Mesenchymal stem cell (in vitro differentiated cells and primary cell): ENCODE measurements at places on chromosomes 6 and 20.

- H3K4me1 ChIP-seq: no peaks in the 10 kb centered on the region
- no peak overlapping the region for H3K4me3 ChIP-seq
- H3K27me3 ChIP-seq: no peaks in the 10 kb centered on the region
- H3K36me3 ChIP-seq: no peaks in the 10 kb centered on the region
- no peak overlapping the region for H3K27ac ChIP-seq
- DNase-seq: peak; percentile 8
Measured at GRCh38 chr20:12673352-12673751, 335.4 kb upstream of the SPTLC3 start.

- no peak overlapping the region for H3K4me3 ChIP-seq
- H3K27ac ChIP-seq: no peak overlapping the region
- H3K4me1 ChIP-seq: peaks cover 6% of the 10 kb centered on the region
- DNase-seq: no peak
- peaks cover 68% of the 10 kb centered on the region for H3K27me3 ChIP-seq
Measured at GRCh38 chr20:57582029-57582378, 21.1 kb downstream of the PCK1 start.

DNA sequence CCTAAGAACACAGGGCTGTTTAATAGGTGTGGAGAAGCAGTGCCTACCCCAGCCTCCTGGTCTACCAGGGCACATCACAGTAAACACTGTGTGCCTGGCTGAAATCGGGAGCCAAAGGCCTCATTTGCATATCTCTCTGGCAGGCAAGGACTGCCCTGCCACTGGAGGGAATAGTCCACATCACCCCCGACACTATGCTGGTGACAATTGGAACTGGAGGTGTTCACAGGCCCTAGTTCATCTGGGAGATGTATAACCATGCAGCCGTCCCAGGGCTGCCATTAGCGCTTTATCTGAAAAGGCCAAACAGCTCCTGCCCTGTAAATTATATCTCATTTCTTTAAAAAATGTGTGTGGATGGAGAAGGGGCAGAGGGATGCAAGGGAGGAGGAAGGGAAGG, 150.3 kb downstream of the LINC00237 start:
- H3K36me3 ChIP-seq: no peaks in the 10 kb centered on the region
- H3K4me1 ChIP-seq: no peaks in the 10 kb centered on the region
- no peaks in the 10 kb centered on the region for H3K27me3 ChIP-seq
- no peak overlapping the region for H3K4me3 ChIP-seq
- no peak for DNase-seq
- no peak overlapping the region for H3K27ac ChIP-seq

DNA sequence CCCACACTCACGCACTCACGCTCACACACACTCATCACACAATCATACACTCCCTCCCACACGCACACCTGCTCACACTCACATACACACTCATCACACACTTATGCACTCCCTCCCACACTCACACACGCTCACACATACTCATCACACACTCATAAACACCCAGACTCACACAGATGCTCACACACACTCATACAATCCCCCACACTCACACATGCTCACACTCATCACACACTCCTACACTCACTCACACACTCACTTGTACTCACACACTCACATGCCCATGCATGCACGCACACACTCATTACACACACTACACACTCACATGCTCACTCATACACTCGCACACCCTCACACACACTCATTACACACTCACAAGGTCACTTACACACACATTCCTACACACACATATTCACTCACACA, 131.1 kb upstream of the PDE10A start:
- no peak overlapping the region for H3K4me3 ChIP-seq
- H3K27me3 ChIP-seq: no peaks in the 10 kb centered on the region
- no peaks in the 10 kb centered on the region for H3K36me3 ChIP-seq
- H3K4me1 ChIP-seq: no peaks in the 10 kb centered on the region

- H3K36me3 ChIP-seq: no peaks in the 10 kb centered on the region
- H3K27me3 ChIP-seq: no peaks in the 10 kb centered on the region
- no peaks in the 10 kb centered on the region for H3K4me1 ChIP-seq
- DNase-seq: no peak
- H3K4me3 ChIP-seq: no peak overlapping the region
- H3K27ac ChIP-seq: no peak overlapping the region
Measured at GRCh38 chr6:162364488-162364887, 363.1 kb downstream of the PRKN start.

- no peak overlapping the region for H3K4me3 ChIP-seq
- H3K36me3 ChIP-seq: no peaks in the 10 kb centered on the region
- DNase-seq: no peak
- H3K27ac ChIP-seq: no peak overlapping the region
- no peaks in the 10 kb centered on the region for H3K27me3 ChIP-seq
- peaks cover 1% of the 10 kb centered on the region for H3K4me1 ChIP-seq
Measured at GRCh38 chr6:73231986-73232391, 6.7 kb upstream of the KHDC1L start.

DNA sequence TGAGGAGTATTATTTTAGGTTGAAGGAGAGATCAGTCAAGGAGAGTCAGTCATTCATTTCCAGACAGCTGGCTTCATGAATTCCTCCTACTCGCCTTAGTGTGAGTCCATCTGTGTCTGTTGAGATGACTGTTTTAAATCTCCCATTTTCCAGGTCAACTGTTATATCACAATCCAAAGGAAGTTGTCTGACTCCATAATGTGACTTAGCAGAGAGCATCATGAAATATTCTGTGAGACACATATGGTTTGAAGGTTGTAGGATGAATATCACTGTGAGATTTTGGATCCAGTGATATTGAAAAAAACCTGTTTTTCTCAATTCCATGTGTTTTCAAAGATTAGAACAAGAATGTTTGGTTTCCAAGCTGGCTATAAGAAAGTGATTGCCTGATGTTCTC, 530.2 kb upstream of the MAN1A1 start:
- H3K27ac ChIP-seq: no peak overlapping the region
- H3K36me3 ChIP-seq: no peaks in the 10 kb centered on the region
- H3K4me3 ChIP-seq: no peak overlapping the region
- no peaks in the 10 kb centered on the region for H3K4me1 ChIP-seq

DNA sequence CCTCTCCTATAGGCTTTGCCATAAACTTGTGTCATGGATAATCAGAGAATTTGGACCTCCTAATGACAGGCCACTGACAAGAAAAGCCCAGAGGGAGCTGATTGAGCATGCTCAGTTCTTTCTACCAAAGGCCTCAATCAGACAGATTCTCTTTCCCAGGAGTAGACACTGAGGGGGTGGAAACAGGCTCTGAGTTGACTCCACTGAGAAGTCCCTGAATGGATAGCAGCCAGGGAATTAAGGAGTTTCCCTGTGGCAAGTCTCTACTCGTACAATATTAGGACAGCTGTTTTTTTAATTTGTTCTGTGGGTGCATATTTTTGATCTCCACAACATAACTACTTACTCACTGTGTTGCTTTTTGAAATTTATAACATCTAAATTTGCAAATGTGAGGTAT, 63.3 kb downstream of the SLC16A10 start:
- no peaks in the 10 kb centered on the region for H3K4me1 ChIP-seq
- no peak for DNase-seq
- H3K27ac ChIP-seq: no peak overlapping the region
- no peaks in the 10 kb centered on the region for H3K36me3 ChIP-seq
